ENCODE measurements at places on chromosomes 16 and 17. TPM values are rescaled to one million over a fixed set of nuclear protein-coding genes. Genes with fewer than 3 reads are reported as not detected.
A peak's percentile ranks its signal among the peaks of the same experiment; 100 is the strongest.

MYH2 gene
- 0.91 TPM for total RNA-seq

DNA sequence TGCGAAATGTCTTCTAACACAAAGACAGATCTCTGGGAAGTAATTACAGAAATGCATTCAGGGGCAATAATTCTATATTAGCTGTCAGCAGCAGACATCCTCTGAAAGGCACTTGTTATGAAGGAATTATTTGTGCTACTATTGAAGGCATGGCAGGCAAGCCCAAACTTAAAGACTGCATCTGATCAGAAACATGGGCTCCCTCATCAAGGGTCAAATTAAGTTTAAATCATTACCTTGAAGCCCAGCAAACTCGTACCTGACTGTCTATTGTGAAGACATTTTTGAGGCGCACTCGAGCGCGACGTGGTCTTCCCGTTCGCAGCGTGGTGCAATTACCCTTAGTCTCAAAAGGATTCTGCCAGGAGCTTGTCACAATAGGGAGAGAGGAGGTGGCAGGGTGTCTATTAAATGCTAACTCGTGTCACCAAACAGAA lies 110.6 kb downstream of the ZNF423 start:
- no peak for DNase-seq

DNA sequence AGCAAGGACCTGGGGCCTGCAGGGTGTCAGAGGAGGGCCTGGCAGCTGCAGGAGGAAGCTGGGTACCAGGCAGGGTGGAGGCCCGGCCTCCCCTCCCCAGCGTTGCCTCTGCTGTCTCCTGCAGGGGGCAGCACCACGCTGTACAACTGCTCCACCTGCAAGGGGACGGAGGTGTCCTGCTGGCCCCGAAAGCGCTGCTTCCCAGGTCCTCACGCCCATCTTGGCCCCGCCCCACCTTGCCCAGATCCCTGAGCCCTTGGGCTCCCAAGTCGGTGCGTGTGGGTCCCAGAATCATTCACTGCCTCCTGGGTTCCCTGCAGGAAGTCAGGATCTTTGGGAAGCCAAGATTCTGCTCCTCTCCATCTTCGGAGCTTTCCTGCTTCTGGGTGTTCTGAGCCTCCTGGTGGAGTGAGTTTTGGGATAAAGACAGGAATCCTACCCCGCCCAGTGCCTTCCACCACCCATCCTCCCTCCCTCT lies 1.2 kb downstream of the TMEM95 start:
- DNase-seq: peak; percentile 81

AGRP gene
- total RNA-seq: not detected

MYH8 gene
- total RNA-seq: 0.27 TPM

DNA sequence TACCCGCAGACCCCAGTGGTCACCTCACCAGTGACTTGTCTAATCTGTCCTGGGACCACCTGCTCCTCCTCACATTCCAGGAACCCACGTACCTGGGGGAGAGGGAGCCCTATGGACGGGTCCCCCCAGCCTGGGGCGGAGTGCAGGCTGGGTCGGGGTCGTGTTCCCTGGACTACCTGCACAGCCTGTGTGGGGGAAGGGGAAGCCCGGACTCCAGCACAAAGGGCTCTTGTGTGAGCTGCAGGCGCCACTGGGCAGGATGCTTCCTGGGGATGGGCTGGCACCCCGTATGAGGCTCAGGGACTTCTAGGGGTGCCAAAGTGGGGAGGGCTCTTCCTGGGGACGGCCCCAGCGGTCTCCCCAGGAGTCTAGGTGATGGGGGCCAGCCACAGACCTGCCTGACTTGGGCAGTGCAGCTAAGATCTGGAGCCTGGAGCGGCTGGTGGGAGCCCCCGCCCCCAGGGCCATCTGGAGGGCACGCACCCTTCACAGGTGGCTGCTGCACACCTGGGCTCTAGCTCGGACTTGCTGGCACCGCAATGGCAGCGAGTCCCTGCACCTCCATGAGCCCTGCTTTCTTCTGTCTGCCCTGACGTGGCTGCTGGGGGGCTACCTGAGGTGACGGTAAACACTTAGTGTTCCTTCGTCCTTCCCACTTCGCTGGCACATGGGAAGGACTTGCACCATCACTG lies 7.5 kb downstream of the VASN start:
- no peak for DNase-seq

- no peak for DNase-seq
These were observed 41.9 kb downstream of the CRISPLD2 start for GRCh38 chr16:84861671-84862070.

- DNase-seq: no peak
These were observed 170.6 kb downstream of the GSG1L start for GRCh38 chr16:27892879-27893278.

CCDC200 gene
- total RNA-seq: not detected

NECAB2 gene
- total RNA-seq: 15.4 TPM

DNA sequence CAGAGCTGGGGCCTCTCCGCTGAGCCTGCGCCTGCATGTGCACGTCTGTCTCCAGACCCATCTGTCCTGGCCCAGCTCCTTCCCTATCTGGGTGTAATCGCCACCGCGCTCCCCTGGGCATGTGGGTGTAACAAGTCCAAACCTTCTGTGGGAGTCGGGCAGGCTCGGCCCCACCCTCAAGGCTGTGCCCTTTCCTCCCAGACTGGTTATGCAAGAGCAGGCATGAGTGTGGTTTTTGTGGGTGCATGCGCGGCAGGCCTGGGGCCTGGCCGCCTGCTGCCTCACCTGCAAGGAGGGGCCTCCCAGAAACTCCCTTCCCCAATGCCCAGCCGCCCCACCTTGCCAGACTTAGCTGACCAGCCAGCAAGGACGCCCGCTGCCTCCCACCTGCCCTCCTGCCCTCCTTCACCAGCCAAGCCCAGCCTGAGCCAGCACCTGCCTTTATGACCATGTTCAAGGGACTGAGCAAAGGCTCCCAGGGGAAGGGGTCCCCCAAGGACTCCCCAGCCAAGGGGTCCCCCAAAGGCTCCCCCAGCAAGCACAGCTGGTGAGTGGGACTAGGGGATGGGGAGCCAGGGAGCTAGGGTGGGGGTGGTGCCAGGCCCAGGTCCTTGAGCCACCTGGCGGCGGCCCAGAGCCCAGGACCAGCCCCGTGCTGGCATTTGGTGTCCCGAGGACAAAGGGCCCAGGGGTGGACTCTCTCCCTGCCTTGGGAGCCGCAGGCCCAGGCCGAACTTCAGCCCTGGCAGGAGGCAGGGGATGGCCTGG lies at the start of gene EVPLL:
Gene EVPLL (plus strand): TSS at position 342 of the 768 bp plus-strand sequence. CDS start 3,160 bp downstream, outside the sequence.
- DNase-seq: no peak

GRCh38 chr17:7883781-7884386 lies 4.7 kb upstream of the CHD3 start:
- DNase-seq: no peak

- no peak for DNase-seq
These were observed 105.1 kb upstream of the METRNL start for GRCh38 chr17:82974136-82974952.

BRICD5 gene
- 12.3 TPM for total RNA-seq

TBC1D3B gene
- 3.3 TPM for total RNA-seq

GRCh38 chr16:78817200-78817739 lies 717.8 kb downstream of the WWOX start:
- no peak for DNase-seq

KRTAP2-1 gene
- total RNA-seq: not detected

RASL10B gene
- total RNA-seq: 5.3 TPM

GRCh38 chr17:29693751-29694150 lies 71.0 kb upstream of the CORO6 start:
- DNase-seq: no peak

MYH1 gene
- 0.18 TPM for total RNA-seq

- no peak for DNase-seq
These were observed 21.2 kb downstream of the MTHFSD start for GRCh38 chr16:86533767-86534351.

GRCh38 chr16:30095166-30096078 lies 591 bp downstream of the YPEL3 start:
- DNase-seq: peak; percentile 47

DNA sequence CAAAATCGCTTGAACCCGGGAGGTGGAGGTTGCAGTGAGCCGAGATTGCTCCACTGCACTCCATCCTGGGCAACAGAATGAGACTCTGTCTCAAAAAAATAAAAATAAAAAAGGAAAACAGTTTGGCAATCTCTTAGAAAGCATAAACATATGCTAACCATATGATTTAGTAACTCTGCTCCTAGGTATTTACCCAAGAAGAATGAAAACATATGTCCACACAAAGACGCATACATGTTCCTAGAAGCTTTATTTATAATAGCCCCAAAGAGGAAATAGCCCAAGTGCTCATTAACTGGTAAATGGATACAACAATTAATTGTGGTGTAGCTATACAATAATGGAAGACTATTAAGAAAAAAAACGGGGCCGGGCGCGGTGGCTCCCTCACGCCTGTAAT lies 18.5 kb upstream of the CDH1 start:
- DNase-seq: no peak

NOS2 gene
- 0.36 TPM for total RNA-seq

CCDC144A gene
- 15.0 TPM for total RNA-seq

ITGA2B gene
- total RNA-seq: 4.7 TPM

All from cerebellum (tissue), 4 donors.